Articular chondrocyte of knee joint (primary cell): ENCODE measurements at places on chromosomes 2 and 18. TPM values are rescaled to one million over a fixed set of nuclear protein-coding genes. Genes with fewer than 3 reads are reported as not detected.

NR4A2 gene
- total RNA-seq = 1.0 and 1.4 TPM in 2 replicates

CDK5R2 gene
- not detected in 2 replicates for total RNA-seq

KATNAL2 gene
- total RNA-seq = 5.9 and 10.2 TPM in 2 replicates

RBFA gene
- 21.3 and 22.1 TPM in 2 replicates for total RNA-seq

CCDC141 gene
- 0.11 and 0.39 TPM in 2 replicates for total RNA-seq

CFAP53 gene
- 0.52 and 0.54 TPM in 2 replicates for total RNA-seq

PRKAG3 gene
- total RNA-seq = 0.11 and 0.39 TPM in 2 replicates

EPC2 gene
- total RNA-seq = 28.6 and 29.6 TPM in 2 replicates

LIMS3 gene
- 0.78 and 2.1 TPM in 2 replicates for total RNA-seq

SPHKAP gene
- total RNA-seq = not detected in 2 replicates

REG1B gene
- not detected in 2 replicates for total RNA-seq

PSMD1 gene
- 130 and 142 TPM in 2 replicates for total RNA-seq

ACTG2 gene
- 0.11 TPM in 1 of 2 replicates, not detected in the other for total RNA-seq

PECR gene
- total RNA-seq = 11.6 and 15.2 TPM in 2 replicates

SCN3A gene
- 0.13 and 0.54 TPM in 2 replicates for total RNA-seq

TBR1 gene
- under 0.01 and 0.11 TPM in 2 replicates for total RNA-seq

IL36G gene
- total RNA-seq = not detected in 2 replicates
